ENCODE measurements at places on chromosomes 6 and 20.

DNA sequence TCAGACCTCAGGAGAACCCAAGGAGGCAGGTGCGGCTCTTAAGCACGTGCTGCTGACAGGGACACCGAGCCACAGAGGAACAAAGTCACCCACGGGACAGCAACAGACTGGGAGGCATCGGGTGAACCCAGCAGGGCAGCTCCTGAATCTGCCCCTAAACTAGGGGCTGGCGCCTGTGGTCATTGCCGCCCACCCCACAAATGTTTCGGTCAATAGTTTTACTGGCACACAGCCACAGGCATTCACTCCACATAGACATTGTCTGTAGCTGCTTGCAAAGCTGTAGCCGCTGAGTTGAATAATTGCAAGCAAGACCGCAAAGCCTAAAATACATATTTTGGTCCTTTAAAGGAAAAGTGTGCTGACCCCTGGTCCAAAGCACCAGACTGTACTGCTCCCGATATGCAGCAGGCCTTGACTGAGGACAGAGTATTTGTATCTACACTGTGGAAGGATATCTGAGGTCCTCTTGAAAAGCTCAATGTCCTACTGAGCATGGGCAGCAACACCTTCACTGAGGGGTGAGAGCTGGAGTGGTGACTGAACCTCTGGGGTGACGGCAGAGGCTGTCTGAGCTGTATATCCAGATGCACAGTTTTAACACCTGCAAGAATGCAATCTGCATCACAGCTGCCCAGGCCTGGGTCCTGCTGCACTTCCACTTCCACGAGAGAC lies 310.3 kb downstream of the THBS2 start:
- DNase-seq = no peak

DNA sequence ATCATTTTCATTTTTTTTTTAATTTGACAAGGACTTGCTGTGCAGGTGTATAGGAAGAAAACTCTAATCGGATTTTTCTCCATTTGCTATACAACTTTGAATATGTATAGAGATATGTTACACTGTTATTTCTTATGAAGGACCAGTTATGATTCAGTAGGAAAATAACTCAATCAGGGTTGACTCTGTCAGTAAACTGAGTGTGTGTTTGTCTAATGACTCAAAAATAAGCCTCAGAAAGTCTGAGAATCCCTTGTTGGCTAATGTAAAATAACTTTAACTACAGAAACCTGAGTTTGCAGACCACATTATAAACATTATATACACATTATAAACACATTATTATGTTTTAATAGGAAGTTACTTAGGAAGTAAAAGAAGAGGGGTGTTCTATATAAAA lies 352.6 kb downstream of the RIMS1 start:
- DNase-seq = no peak

GRCh38 chr6:94144807-94145206 lies 725.4 kb upstream of the EPHA7 start:
- DNase-seq = no peak

- no peak for DNase-seq
These were observed 53.1 kb upstream of the TMEM170B start for GRCh38 chr6:11484441-11484840.

- DNase-seq = no peak
These were observed 57.9 kb downstream of the SAMD5 start for GRCh38 chr6:147566244-147566898.

- no peak for DNase-seq
These were observed 93.5 kb downstream of the B3GAT2 start for GRCh38 chr6:70863343-70863742.

GRCh38 chr20:47262365-47263013 lies 94.0 kb downstream of the ZMYND8 start:
- no peak for DNase-seq

DNA sequence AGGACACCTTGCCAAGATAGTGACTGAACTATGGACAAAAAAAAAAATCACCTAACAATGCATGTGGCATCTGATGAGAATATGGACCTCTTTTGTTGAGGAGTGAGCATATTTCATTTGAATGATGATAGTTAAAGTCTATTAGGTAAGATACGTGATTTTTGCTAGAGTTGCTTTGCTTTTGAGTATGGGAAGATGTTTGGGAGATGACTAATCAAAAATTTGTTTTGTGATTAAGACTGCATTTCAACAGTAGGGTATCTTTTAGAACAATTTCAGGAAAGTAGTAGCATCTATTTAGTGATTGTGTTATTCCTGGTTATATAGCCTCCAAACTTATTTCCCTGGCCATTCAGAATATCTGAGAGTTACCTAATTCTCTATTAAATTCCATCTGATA lies 878.6 kb upstream of the CITED2 start:
- no peak for DNase-seq

- no peak for DNase-seq
These were observed 796.7 kb downstream of the DHX35 start for GRCh38 chr20:39758876-39759275.

- no peak for DNase-seq
These were observed 2.4 kb upstream of the ZFP64 start for GRCh38 chr20:52193886-52194545.

Data from central memory CD4-positive, alpha-beta T cell (primary cell).